ENCODE measurements at places on chromosomes 3 and 15.

DNA sequence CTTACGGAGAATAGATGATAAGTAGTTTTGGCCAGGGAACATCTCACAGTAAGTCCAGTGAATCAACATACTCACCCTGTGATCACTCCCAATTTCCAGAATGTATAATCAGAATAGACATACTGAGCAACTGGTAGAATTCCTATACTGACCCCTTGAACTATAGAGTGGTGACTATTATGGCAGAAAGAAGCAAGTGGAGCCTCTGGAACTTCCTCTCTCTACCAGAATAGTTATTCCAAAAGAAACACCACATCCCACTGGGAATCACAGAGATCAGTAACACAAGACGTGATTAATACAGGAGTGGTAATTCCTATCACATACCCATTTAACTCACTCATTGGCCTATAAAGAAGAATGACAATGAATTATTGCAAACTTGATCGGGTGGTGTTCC lies 50.1 kb upstream of the TRIM42 start:
- DNase-seq, result no peak

GRCh38 chr3:168876346-168877035 lies 780.8 kb upstream of the GOLIM4 start:
- DNase-seq, result no peak

DNA sequence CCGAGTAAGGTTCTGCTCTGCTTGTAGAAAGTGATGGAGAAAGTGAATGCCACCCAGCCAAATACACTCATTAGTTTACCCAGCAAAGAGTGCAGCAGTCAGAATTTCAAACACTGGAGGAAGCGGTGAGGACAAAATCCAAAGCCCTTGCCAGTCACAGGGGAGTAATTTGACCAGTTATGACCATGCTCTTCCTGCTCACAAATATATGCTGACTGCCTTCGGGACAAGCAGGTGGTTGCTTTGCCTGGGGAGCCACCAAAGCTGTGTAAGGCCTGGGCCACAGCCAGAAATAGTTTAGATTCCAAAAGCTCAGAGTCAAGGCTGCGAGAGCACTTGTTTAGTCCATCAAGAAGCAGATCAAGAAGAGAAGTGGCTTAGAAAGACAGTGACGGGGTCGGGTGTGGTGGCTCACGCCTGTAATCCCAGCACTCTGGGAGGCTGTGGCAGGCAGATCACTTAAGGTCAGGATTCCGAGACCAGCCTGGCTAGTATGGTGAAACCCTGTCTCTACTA lies 51.0 kb upstream of the ATP13A3 start:
- DNase-seq, result peak; percentile 49

GRCh38 chr3:107621465-107621864 lies 98.7 kb downstream of the BBX start:
- DNase-seq, result no peak

- DNase-seq, result no peak
Measured at GRCh38 chr3:96106701-96107100, 707.7 kb upstream of the EPHA6 start.

DNA sequence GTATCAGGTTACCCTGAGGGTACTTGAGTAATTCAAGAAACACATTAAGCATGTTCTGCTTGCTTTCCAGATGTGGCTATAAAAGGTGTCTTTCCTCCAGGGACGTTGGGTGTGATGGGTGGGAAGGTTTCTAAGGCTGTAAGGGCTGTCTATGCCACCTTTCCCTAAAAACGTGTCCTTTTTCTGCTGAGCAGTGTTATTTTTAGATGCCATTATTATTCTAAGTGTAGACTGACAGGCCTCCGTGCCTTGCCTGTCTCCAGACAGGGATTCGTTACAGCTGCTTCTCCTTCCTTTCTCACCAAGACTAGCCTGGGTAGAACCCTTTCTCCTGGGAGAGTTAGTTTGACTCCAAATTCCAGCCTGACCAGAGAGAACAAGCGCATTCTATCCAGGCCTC lies 26.8 kb upstream of the RHO start:
- DNase-seq, result no peak

GRCh38 chr3:140274429-140274828 lies 339.4 kb downstream of the CLSTN2 start:
- DNase-seq, result no peak

GRCh38 chr15:92747047-92747446 lies 91.5 kb upstream of the FAM174B start:
- no peak for DNase-seq

DNA sequence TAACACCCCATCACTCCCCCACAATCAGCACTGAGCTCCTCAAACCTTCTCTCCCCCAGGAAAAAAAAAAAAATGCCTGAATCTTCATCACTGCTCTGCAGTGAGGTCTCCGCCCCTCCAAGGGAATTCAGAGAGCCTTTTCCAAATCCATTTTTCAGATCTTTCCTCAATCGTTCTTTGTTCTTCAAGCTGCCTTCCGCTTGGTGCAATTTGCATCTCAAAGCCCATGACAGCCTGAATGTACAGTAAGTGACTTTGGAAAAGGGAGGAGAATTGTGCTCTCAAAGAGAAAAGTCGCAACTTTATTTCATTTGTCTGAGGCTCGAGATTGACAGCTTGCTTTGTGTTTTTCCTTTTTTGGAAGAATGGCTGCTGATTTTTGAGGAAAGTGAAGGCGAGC lies 75.0 kb downstream of the CORO2B start:
- DNase-seq, result no peak

- no peak for DNase-seq
Measured at GRCh38 chr3:111035316-111035715, 36.3 kb upstream of the NECTIN3 start.

GRCh38 chr3:14914779-14915117 lies 32.6 kb upstream of the NR2C2 start:
- no peak for DNase-seq

DNA sequence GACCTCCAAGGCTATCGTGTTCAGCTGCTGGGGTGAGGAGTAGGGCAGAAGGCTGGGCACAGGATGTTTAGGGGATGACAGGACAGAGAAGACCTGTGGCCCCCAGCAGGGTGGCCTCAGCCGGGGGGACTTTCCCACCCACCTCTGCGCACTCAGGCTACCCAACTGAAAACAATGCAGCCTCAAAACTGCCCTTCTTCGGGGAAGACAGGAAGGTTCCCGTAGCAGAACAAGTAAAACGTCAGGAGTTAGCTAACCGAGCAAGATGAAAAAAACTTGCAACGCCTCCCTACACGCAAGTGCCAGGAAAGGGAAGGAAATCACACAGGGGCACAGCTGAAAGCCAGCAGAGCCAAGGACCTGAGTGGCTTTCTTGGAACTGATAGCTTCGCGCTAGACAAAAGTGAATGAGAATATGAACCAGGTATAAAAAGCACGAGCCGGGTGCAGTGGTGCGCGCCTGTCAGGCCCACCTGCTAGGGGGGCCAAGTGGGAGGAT lies 38.4 kb upstream of the FURIN start:
- DNase-seq, result no peak

- DNase-seq, result no peak
Measured at GRCh38 chr3:112761062-112761638, 85.5 kb downstream of the CD200R1L start.

GRCh38 chr15:33013827-33014445 lies 180.6 kb downstream of the FMN1 start:
- DNase-seq, result peak; percentile 79

- no peak for DNase-seq
Measured at GRCh38 chr3:71033681-71034220, 549.8 kb downstream of the FOXP1 start.

DNA sequence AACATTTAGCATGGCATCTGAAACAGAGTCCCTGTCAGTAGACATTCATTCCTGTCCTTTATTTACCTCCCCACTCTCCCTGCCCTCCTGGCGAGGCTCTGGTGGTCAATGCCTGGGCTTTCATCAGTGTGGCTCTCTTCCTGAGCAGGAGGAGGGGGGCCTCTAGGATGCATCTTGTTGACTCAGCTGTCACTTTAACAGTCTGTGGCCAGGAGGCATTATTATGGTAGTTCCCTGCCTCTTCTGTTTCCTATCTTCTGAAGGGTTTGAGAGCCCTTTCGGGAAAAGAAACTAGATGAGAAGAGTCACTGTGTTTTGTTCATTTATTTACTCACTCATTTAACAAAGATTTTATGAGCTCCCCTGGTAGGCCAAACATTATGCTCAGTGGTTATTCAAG lies 2.4 kb upstream of the PPP1R14D start:
- DNase-seq, result no peak

GRCh38 chr3:77039606-77040171 lies at the start of gene ROBO2:
TSS of gene ROBO2 (plus strand) at chr3:77040099. CDS start at chr3:77040786, 687 bp downstream.
- peak; percentile 37 for DNase-seq

DNA sequence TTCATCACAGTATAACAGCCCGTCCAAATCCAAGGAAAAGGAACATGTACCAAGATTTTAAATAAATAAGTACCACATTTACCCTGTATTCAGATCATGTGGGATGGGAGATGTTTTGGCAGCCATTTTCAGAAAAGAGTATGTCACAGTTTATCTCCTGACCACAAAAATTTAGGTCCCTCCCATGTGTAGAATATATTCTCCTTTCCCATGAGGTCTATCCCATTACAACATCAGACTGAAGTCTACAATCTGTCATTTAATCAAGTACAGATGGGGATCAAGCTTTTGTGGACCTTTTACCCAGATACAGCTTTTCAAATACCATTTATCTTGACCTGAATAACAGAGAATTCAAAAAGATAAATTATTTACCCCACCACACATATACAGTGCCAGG lies 444.5 kb downstream of the PLOD2 start:
- DNase-seq, result no peak

- DNase-seq, result peak; percentile 64
Measured at GRCh38 chr3:123406598-123406997, 42.3 kb downstream of the ADCY5 start.

DNA sequence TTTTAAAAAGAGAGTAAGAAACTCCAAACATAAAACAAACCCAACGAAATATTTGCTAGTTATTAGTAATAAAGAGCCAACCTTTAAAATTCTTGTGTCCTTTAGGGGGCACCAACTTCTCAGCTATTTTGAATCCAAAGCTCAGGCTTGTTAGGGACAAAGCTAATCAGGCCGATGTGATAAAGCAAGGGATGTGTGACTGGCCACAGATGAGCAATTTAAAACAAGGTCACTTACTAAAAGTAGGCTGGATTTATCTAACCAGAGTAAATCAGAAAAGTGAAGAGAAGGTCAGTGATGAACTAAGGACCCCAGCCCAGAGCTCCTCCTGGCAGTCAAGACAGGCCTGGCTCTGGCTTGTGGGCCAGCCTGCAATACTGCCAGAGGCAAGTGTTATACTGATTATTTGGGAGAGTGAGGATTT lies 108.5 kb downstream of the CYP19A1 start:
- DNase-seq, result peak; percentile 53

GRCh38 chr15:70867911-70868467 lies 14.0 kb upstream of the LARP6 start:
- peak; percentile 44 for DNase-seq

- no peak for DNase-seq
Measured at GRCh38 chr3:94961423-94962100, 898.7 kb downstream of the NSUN3 start.

GRCh38 chr3:77171026-77171425 lies 131.1 kb downstream of the ROBO2 start:
- DNase-seq, result no peak

DNA sequence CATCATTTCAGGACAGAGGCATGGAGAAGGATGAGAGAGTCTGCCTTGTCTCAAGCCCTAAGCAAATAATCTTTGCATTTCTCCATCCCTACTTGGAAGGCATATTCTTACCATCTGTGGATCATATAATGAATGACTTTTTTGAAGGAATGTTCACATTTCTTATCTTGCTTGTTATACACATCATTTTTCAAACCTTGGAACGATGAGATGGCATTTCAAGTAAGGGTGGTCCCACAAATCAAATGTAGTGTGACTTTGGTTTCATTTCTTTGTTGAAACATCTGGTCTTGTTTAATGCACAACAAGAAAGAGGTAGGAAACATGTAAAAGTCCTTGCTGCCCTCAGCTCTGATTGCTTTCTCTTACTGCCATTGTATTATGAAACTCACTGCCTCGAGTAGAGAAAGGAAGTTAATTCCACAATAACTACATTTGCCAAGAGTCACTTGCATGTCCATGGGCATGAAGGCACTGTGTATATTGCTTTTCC lies 32.1 kb downstream of the RBMS3 start:
- DNase-seq, result peak; percentile 22

DNA sequence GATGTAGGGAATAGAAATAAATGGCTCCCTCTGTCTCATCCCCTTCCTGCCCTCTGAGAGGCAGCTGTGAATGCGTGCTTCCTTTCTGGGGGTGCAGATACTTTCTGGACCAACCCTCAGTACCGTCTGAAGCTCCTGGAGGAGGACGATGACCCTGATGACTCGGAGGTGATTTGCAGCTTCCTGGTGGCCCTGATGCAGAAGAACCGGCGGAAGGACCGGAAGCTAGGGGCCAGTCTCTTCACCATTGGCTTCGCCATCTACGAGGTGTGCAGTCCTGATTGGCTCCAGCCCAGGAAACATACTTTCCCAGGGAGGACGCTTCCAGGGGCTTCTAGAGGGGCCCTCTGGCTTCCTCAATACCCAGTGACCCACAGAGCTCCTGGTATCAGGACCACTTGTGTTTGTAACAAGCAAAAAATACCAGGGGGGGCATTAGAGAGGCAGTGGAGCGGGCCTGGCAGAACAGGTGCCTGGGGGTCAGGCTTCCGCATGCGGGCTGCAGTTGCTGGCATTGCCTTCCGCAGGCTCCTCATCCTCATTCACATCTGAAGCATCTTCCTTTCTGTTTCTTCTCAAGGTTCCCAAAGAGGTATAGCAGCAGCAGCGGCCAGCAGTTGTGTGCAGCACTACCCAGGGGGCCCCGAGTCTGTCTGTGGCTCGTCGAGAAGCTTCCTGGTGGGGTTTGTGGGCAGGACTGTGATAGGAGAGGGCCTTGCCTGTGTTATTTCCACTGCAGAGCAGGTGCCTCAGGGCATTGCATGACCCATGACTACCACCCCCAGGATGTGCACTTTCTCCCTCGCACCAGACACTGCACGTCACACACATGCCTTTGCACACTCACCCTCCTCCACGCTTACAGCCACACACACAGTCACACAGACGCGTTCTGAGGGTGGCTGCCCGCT lies 42.5 kb downstream of the CAPN3 start:
- peak; percentile 4 for DNase-seq

- DNase-seq, result no peak
Measured at GRCh38 chr3:81199587-81199986, 561.9 kb downstream of the GBE1 start.

DNA sequence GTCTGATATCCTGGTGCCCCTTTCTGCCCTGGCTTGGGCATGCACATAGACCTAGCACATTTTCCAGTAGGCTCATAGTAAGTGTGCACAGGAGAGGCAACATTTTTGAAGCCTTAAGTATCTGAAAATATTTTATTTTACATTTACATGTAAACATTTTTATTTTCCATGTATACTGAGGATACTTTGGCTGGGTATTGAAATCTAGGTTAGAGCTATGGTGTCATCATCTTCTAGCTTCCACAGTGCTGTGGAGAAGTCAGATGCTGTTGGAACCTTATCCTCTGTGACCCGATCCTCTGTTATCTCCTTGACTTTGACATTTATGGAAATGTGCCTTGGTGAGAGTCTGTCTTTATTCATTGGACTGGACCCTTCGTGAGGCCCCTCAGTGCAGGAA lies 74.1 kb downstream of the PLXNA1 start:
- DNase-seq, result no peak

- no peak for DNase-seq
Measured at GRCh38 chr15:96692826-96693225, 362.3 kb downstream of the NR2F2 start.

- no peak for DNase-seq
Measured at GRCh38 chr3:52046902-52047239, 9.5 kb downstream of the DUSP7 start.

Data from AG20443 (cell line).